ENCODE measurements at places on chromosomes 3 and 15.

- no peak for DNase-seq
Measured at GRCh38 chr15:70670680-70671079, 92.7 kb downstream of the UACA start.

DNA sequence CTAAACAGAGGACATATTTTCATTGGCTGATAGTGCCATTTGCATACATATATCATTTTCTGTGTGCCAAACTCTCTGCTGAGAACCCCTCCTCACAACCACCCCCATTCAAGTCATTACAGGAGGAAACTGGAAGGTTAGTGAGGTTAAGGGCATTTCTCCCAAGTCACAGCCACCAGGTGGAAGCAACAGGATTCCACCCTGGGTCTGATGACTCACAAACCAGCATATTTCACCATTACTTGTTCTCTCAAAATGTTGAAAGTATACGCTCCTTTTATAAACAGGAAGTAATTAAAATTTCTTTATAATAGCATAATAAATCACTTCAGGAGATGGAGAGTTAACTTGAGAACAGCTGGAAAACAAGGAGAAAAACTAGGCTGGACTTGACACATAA is 398.6 kb upstream of the WNT5A start:
- DNase-seq: no peak

- DNase-seq: no peak
Measured at GRCh38 chr15:41881920-41882688, 11.7 kb downstream of the SPTBN5 start.

DNA sequence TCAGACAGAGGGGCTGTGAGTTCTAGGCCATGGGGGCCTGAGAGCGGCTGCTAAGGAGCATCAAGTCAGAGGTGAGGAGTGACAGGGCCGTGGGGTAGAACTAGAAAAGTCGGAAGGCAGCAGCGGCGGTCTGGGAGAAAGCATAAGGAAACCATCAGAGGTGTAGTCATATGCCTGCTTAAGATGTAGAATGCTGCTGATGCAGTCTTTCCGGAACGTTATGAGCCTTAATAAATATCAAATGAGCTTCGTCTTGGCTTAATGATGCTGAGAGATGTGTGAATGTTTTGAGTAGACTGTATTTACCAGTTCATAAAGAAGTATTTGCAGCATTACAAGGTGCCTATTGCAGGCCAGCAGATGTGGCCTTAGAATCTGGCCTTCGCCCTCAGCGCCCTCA is 15.2 kb downstream of the ATG7 start:
- DNase-seq: no peak

DNA sequence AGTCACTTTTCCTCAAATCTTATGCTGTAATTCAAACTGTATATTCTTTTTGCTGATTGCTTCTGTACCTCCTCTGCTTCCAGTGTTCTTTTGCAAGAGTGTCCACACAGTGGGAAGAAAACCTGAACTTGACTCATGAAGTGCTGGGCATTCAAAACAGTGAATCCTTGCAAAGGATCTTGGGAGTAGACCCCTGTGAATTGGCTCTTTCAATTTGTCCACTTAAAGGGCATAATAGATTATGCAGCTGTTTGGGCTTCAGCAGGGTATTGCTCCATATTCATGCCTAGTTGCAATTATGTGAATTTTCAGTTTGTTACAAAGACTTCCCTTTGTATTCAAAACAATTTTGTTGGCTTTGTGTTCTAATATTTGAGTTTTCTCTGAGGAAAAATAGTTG is 11.4 kb downstream of the ZFAND6 start:
- DNase-seq: no peak

GRCh38 chr15:48402427-48403177 is 71.4 kb downstream of the DUT start:
- DNase-seq: no peak
